ENCODE measurements at places on chromosomes 2 and 18.

DNA sequence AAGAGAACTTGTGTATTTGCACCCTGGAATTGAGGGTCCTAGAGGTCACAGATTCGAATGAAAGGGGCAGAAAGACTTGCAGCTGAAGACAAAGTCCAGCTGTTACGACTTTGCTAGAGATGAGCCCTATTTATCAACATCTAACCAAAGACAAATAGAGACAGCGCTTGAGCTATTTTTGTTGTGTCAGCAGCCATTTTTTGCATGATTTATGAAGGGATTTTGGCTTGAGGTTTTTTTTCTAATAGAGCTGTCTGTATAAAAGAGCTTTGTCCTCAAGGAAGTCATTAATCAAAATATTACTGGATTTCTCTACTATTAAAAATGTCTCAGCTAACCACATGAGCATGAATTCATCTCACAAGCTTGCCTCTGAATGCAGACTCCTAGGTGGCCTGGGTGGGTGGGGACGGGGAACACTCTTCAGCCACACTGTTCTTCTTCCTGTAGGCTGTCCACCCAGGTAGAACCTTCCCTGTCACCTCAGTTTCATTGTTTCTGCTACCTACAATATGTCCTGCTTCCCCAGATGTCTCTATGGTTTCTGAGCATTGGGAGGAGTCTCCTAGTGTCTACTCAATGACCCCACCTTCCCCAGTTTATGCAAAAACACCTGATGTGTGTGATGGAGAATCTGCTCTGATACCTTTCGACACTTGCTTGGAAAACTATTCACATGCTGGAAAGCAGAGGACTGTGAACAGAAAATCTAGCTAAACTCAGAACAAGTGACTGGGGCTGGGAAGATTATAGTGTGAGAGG, 7.2 kb upstream of the CD226 start:
- no peak for DNase-seq

GRCh38 chr2:134277223-134277622, 23.4 kb downstream of the MGAT5 start:
- DNase-seq: no peak

GRCh38 chr2:231390667-231391066, 4.8 kb upstream of the B3GNT7 start:
- no peak for DNase-seq

GRCh38 chr2:196925768-196926561, 542 bp downstream of the PGAP1 start:
- DNase-seq: peak; percentile 26

DNA sequence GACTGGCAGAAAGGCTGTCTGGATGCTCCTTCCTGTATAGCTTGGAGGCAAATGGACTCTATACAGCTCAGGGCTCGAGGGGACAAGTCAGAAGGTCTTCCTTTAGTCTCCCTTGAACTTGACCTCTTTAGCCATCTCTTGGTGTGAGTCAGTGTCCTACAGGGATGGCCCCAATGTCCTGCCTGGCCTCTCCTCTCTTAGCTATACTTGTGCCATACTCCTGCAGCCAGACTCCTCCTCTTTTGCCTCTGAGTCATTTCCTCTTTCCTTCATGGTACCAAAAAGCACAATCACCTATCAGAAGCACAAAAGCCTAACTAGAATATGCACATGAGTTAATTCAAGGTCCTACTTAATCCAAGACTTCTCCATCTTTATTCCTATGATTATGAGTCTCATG, 112.7 kb downstream of the XRCC5 start:
- peak; percentile 58 for DNase-seq

DNA sequence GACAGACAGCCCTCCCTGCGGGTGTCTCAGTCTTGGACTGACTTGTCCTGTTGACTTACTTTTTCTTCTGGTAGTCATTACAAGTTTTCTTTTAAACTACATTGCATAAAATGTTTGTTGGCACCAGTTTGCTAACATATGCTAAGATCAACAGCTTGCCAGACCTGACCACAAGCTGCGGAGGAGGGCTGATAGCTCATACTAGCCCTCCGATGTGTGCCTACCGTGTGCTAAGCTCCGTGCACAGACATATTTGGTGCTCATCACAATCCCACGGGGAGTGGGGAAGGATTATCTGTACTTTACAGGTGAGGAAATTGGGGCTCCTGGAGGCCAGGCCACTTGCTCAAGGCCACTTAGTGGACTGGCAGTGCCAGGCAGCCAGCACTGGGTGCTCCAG, 72.8 kb upstream of the YPEL5 start:
- DNase-seq: no peak

DNA sequence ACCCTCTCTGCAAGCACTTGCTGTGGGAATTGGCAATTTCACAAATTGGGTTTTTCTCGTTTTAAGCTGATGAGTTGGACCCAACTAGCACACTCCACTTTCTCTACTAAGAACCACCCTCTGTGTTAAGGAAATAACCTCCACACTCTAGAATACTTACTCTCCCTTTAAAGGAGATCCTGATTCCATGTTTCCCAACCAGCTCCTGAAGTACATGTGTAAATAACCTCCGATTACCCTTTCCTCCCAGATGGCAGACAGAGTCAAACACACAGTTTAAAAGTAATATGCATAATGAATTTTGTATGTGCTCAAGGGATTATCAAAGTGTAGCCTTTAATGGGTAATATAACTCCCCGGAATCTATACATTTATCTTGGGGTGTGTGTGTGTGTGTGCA, 171.3 kb upstream of the OSR1 start:
- no peak for DNase-seq

DNA sequence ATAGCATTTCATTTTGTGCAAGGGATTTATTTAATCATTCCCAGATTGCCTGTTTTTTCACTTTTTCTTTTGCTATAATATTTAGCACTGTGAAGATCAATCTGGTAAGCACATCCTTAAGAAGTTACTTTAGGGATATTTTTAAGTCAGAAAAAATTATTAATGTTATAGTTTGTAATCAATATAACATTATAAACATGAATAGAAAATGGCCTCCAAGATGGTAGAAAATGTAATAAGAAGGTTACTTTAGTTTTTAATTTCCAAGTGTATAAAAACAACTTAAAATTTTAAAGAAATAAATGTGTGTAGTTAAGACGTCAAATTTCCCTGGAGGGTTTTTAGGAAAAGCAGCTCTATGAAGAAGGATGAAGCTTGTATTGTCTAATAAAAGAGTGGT, 81.9 kb upstream of the SERPINE2 start:
- DNase-seq: no peak

GRCh38 chr2:88720399-88720798, 28.9 kb downstream of the RPIA start:
- DNase-seq: no peak

DNA sequence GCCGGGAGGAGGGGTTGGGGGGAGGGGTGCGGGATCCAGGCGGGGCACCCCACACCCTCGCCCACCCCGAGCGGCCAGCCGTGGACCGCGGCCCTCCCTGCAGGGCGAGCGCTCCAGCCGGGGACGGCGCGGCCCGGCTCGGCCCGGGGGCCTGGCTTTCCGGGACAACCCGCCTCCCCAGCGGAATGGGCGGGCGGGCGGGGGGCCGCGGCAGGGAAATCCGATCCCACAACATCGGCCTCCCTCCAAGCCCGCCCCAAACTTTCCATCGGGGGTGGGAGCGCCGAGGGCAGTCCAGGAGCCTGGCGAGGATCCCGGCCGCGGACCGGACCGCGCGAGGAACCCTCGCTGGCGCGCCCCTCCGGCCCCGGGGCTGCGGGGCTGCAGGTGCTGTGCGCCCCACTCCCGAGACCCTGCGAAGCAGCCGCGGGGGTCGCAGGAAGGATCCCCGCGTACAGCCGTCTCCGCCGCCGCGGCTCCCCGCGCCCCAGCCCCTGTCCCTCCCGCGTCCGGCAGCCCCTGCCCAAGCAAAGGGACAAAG, 529 bp downstream of the SEMA4C start:
- no peak for DNase-seq

- DNase-seq: peak; percentile 71
These were observed 123.8 kb downstream of the SPTBN1 start for GRCh38 chr2:54579682-54580620.

GRCh38 chr2:69483696-69484095, 46.5 kb upstream of the NFU1 start:
- no peak for DNase-seq

GRCh38 chr2:37656512-37657423, 14.7 kb downstream of the CDC42EP3 start:
- peak; percentile 32 for DNase-seq

GRCh38 chr2:53077413-53077812, 690.2 kb upstream of the CHAC2 start:
- no peak for DNase-seq

- no peak for DNase-seq
These were observed 1.2 kb upstream of the ALPK2 start for GRCh38 chr18:58630071-58630470.

GRCh38 chr18:56505293-56505692, 133.1 kb downstream of the TXNL1 start:
- DNase-seq: peak; percentile 16

- no peak for DNase-seq
These were observed 223.5 kb downstream of the NDUFA10 start for GRCh38 chr2:239801404-239802184.

DNA sequence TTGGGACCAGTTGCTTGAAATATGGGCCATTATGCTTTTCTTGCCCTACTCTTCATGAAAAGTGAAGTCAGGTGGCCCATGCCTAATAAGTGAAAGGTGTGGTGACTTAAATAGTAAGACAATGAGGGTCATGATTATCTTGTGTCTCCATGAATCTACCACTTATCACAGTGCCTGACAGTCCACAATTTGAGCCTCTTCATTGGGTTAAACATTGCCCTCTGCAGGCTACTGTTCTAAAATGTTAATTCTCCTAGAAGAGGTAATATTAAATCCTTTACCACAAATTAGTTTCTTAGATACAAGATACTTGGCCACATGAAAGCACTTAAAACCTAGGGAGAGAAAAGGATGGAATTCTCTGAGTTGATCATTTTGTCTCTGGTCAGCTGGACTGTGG, 4.0 kb downstream of the EGR4 start:
- DNase-seq: no peak

- no peak for DNase-seq
These were observed 55.9 kb downstream of the ACVR1C start for GRCh38 chr2:157572725-157573124.

GRCh38 chr2:218435003-218435982, 16.4 kb downstream of the VIL1 start:
- DNase-seq: no peak

DNA sequence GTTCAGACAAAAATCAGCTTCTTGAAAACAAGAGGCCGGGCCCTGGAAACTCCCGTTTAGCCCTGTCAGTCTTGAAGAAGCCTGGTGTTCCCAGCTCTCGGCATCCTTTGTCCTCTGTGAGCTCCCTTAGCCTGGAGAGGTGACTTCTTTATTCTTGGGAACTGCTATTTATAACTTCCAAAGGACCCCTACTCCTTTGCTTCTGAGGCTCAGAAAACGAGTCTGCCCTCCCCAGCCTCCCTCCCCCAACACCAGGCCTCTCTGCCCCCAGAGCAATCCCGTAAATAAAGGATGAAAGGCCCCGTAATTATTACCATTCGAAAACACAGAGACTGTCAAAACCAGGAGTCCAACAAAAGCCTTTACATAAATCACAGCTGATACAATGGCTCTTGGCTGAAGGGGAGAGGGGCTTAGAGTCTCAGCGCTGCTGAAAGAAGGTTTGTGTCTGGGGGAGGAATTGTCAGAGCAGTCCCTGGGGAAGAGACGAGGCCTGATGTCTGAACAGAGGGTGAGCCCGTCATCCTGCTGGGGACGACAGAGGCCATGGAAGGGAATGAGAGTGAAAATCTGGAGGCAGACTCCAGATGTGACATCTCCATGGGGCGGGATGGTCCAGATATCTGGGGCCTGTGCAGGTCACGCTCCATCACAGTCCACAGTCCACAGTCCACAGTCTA, 283.0 kb downstream of the MYCN start:
- no peak for DNase-seq

GRCh38 chr2:201969241-201969937, 64.3 kb upstream of the FZD7 start:
- no peak for DNase-seq

- DNase-seq: no peak
These were observed 172.1 kb downstream of the SETBP1 start for GRCh38 chr18:44852818-44853217.

- DNase-seq: no peak
These were observed 13.9 kb upstream of the RMND5A start for GRCh38 chr2:86706220-86706619.

DNA sequence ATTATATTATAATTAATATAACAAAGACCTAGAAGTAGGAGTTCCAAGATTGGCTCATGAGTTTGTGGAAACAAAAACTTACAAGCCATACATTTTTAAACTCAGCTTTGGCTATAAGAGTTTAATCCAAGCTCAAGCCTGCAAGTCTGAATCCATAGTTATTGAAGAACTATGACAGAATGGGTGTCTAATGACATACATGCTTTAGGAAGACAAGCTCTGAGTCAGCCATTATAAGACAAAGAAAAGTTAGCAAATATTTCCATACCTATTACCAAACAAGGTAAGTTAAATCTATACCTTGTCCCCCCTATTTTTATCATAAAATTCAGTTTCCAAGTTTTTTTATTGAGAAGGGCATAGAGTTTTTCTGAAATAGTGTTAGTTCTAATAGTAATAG, 95.6 kb downstream of the POLR1A start:
- DNase-seq: no peak

DNA sequence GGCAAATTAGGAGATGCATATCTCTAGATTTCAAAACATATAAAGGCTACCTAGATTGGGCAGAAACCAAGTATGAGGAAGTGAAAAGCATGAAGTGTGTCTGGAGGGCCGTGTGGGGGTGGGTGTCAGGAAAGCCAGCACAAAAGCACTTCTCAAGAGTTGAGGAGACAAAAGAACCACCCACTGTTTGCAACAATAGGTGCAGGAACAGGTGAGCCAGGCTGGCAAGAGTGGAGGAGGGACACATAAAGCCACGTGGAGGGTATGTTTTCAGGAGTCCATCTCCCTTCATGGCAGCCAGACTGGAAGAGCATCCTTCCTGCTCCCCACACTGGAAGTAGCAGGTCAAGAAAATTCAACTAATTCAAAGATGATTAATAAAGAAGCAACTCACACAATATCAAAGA, 96.4 kb downstream of the CERS6 start:
- DNase-seq: no peak

GRCh38 chr18:3162181-3162580, 57.6 kb downstream of the MYOM1 start:
- no peak for DNase-seq

DNA sequence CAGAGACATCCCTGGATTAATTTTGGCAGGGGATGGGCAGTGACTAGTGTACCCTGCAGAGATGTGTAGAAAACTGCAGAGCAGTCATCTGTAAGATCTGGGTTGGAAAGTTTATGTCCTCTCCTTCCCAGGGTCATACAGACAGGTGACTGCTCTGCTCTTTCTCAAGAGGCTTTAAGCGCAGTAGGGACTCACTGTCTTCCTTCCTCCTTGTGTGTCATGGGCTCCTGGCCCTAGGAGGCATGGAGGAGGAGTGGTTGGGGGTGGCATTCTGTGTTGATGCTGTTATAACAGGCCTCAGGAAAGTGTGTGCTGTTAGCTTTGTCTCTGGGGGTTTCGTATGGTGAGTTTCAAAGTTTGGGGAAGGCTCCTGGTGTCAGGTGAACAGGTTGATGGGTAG, 130.5 kb upstream of the MGAT5 start:
- no peak for DNase-seq

GRCh38 chr18:3093624-3094337, 80.8 kb upstream of the LPIN2 start:
- DNase-seq: no peak
